Fibroblast of skin of right quadriceps (primary cell): ENCODE measurements at places on chromosomes 7 and 10.
A peak's percentile ranks its signal among the peaks of the same experiment; 100 is the strongest.

- DNase-seq, result peak; percentile 52
These were observed 40.9 kb upstream of the ZNF32 start for GRCh38 chr10:43689618-43689954.

DNA sequence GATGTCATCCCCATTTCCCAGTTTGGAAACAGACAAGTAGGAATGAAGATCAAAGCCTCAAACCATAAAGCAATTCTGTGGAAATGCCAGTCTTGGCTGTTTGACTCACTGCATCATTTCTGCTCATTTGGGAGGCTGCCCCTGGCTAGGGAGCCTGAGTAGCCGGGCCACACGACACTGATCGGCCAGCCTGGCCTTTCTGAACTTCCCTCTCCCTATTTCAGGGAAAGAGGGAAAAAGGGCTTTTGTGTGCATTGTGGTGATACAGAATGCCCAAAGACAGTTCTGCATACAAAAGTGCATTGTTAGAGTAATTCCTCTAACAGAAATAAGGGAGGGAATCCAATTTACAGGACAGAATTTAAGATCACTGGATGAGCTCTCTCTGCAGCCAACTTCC is 41.7 kb upstream of the OPALIN start:
- no peak for DNase-seq

DNA sequence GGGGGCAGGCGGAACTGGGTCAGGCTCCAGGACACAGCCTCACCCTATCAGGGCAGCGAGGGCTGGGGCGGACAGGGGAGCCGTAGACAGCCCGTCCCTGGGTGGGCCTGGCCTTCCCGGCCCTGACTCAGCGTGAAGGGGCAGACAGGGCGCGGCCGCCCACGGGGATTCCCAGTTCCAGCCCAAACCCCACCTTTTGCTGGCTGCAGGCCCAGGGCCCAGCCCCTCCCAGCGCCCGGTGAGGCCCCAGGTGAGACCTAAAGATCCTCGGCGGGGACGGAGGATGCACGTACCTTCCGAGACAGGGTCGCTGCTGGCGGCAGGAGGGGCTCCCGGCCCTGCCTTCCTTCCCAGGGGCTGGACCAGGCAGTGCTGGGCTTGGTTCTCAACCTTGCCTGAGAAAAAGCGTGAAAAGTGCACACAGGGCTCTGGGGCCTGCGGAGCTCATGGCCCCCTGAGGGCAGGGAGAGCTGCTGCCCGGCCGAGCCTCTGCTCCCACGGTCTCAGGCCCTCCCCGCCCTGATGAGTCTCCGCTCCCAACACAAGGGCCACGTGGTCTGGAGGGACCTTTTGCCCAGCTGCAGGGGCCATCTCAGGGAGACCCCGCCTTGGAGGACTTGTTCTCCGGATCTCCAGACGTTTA is 43.9 kb upstream of the DNAJB6 start:
- no peak for DNase-seq

DNA sequence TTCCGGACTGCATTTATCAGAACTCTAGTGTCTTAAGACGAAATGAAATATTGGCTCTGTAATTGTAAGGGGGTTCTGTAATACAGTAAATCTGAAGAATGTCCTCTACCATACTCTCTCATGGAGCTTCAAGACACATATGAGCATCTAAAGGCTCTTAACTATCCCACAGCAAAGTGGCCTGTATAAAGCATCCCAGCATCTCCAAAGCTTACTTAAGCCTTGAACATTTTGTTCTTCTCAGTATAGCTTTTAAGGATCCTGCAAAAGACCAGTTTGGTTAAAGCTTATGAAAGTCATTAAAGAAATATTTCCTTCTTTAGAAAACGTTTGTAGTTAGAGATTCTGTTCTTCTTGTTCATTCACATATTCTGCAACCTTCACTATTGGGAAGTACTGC is 75.1 kb downstream of the HGF start:
- DNase-seq, result no peak

DNA sequence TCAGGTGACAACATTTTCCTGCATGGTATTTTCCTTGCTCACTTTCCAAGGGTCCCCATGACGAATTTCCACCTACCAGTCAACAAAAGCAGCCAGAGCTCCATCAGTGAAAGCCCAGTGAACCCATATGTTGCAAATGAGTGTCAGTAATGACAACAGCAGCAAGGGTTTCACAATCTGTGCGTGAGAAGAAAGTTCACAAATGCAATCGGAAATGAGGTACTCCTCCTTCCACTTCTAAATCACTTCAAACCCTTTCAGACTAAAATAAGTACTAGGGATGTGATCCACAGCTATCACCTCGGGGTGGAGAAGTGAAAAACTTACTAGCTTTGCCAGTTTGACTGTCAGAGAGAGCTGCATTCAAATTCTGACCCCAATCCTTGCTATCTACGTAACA is 55.6 kb upstream of the BET1 start:
- peak; percentile 88 for DNase-seq

DNA sequence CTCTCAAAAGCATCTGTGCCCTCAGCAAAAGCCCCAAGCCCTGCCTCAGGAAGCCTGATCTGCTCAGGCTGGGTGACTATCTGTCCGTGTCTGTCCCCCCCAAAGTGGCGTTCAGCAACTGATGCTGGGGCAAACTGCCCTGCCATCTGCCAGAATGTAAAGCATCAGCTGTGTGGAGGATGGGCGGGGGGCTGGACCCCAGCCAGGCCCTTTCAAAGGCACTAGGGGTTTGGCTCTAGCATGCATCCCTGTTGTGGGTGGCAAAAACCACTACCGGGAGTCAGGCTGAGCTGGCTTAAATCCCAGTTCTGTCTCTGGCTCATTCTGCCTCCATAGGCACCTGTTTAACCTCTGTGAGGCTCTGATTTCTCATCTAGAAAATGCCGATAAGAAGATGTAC is 35.5 kb downstream of the GPRIN2 start:
- peak; percentile 61 for DNase-seq

- peak; percentile 56 for DNase-seq
These were observed 49.2 kb upstream of the ANKRD1 start for GRCh38 chr10:90969947-90970673.

GRCh38 chr10:7090529-7090928 is 320.3 kb downstream of the SFMBT2 start:
- DNase-seq, result no peak
